ENCODE measurements at places on chromosomes 16 and 17.

- DNase-seq, result no peak
Observed at GRCh38 chr16:48885471-48885870, 275.5 kb upstream of the N4BP1 start.

DNA sequence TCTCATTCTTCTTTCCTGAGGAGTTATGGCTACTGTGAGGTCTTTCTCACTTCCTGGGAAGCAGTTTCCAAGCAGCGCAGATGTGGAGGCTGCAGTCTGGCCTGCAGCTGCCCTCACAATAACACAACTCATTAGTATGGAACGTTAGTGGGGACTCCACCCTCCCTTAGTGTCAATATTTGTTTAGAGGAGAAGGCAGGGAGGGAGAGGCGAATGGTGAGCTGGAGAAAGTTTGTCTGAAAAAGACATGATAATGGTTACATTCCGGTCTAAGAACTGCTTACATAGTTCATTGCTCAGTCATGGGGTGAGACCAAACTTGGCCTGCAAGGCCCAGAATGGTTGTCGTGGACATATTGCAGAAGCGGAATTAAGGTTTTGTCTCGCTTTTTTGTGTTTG, 170.2 kb downstream of the HS3ST3B1 start:
- DNase-seq, result no peak

GRCh38 chr17:700504-701094, 14.0 kb downstream of the VPS53 start:
- DNase-seq, result no peak

DNA sequence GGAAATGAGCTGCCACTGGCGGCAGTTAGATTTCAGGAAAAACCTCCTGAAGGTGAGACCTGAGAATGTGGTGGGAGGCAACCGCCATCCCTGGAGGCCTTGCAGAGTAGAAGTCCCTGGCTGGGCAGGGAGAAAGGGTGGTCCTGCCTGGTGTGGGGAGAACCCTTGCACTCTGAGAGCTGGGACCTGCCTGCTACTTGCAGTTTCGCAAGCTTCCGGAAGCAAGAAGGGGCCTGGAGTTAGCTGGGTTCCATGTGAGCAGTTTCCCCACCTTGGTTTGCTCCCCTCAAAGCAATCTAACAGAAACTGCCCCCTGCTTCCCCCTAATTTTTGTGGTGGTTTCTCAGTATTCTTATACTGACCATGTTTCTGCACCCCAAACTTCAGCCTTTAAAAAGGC, 6.5 kb downstream of the ZNF629 start:
- no peak for DNase-seq

DNA sequence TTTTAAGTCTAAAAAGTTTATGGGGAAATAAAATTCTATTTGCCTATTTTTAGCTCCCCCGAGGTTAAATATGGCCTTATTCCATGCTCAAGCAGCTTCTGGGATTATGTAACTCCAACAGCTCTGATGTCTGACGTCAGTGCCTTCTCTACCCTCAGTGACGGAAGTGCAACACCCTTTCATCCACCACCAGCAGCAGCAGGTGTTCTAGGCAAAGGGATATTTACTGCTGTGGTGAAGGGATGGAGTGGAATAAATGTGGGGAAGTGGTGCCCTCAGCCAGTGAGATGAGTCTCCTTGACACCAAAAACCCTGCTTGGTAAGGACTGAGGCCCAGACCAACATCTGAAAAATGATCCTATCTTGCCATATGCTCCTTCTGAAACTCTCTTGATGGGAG, 247.4 kb downstream of the SHISA9 start:
- no peak for DNase-seq

DNA sequence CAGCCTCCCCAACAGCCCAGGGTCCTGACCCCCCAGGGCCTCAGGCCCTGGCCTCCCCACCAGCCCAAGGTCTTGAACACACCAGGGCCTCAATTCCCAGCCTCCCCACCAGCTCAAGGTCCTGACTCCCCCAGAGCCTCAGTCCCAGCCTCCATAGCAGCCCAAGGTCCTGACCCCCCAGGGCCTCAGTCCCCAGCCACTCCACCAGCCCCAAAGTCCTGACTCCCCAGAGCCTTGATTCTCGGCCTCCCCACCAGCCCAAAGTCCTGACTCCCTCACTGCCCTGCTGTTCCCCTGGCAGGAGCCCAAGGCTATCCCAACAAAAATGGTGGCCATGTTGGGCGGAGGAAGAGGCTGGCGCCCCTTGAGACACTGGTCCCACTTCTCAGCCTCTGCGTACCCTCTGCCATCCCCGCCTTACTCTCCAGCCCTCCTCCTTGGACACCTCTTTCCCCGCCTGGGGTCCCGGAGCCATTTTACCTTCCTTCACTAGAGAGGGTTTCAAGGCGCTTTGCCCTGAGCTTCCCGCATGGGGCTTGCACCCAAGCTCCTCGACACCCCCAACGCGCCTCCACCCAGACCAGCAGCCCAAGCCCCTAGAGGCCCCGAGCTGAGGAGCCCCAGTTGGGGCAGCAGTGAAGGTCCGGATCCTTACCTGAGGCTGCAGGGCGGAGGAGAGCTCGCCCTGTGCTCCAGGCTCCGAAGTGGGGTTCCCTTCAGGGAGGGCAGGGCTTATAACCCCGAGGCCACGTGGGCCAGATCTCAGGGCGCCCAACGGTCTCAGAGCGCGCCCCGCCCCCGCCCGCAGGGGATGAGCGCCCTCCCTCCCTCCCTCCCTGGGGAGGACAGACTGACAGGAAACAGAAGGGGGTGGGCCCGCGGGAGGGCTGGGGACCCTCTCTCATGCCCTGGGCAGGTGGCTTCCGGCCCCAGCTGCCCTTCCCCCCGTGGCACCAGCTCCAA, 3.5 kb upstream of the TSPOAP1 start:
- DNase-seq, result no peak
